ENCODE measurements at places on chromosomes 7 and 10.

- DNase-seq = no peak
Measured at GRCh38 chr7:102260856-102261255, 25.8 kb upstream of the SH2B2 start.

DNA sequence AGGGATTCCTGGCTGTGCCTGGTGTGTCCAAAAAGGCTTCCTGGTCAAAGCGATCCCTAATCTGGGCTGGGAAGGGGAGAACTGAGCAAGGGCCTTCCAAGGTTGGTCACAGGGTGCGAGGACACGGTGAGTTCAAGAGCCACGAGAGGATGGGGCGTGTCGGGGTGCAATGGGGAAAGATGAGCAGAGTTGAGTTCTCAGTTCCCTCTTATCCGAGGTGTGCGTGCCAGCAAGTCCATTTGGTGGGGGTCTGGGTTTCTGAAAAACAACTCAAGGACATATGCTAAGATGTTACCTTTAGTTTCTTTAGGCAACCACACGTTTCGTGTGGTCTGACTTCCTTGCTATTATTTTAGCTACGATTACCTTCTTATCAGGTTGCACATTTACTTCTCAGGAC, 1.3 kb downstream of the ZNF775 start:
- DNase-seq = no peak

DNA sequence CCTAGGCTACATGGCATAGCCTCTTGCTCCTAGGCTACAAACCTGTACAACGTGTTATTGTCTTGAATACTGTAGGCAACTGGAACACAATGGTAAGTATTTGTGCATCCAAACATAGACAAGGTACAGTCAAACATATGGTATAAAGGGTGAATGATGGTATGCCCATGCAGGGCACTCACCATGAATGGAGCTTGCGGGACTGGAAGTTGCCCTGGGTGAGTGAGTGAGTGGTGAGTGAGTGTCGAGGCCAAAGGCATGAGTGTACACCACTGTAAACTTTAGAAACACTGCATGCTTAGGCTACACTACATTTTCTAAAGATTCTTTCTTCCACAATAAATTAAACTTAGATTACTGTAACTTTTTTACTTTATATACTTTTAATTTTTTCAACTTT, 165.7 kb downstream of the PARD3 start:
- no peak for DNase-seq

DNA sequence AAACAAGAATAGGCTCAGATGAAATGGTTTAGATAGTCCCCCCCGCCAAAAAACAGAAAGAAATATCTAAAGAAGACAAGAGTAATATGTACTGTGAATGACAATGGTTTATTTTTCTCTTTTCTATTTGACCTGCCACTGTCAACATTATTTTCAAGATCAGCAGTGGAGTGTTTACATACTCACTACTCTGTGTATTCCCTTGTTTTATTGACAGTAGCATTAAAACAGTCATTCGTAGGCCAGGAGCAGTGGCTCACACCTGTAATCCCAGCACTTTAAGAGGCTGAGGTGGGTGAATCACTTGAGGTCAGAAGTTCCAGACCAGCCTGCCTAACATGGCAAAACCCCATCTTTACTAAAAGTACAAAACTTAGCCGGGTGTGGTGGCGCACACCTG, 245.3 kb upstream of the SLC26A5 start:
- no peak for DNase-seq

GRCh38 chr7:29612596-29612995, 49.0 kb downstream of the PRR15 start:
- DNase-seq = no peak

- DNase-seq = no peak
Measured at GRCh38 chr7:41005374-41005901, 697.5 kb downstream of the INHBA start.

Data from hematopoietic multipotent progenitor cell treated with erythropoietin and hydrocortisone succinate and interleukin-3 and kit ligand, for 6 days (in vitro differentiated cells).